ENCODE measurements at places on chromosomes 1 and 21. TPM values are rescaled to one million over a fixed set of nuclear protein-coding genes. Genes with fewer than 3 reads are reported as not detected.

Gene NGF
- total RNA-seq = 1.2 TPM

DNA sequence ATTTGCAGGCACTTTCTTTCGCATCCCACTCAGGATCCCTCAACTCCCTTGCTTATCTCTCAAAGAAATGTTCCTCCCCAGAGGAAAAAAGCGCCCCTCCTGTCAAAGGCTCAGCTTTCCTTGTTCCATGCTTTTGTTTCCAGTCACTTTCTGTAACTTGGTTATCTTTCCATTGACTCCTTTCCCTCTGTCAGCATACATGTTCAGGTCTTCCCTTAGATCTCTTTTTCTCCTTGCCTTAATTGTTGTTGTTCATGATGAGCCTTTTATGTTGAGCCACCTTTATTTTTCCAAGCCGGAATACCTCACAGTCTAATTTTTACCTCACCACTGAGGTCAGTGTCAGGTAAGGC, 46.5 kb upstream of the PODN start:
- DNase-seq = no peak

Gene NUAK2
- 19.4 TPM for total RNA-seq

DNA sequence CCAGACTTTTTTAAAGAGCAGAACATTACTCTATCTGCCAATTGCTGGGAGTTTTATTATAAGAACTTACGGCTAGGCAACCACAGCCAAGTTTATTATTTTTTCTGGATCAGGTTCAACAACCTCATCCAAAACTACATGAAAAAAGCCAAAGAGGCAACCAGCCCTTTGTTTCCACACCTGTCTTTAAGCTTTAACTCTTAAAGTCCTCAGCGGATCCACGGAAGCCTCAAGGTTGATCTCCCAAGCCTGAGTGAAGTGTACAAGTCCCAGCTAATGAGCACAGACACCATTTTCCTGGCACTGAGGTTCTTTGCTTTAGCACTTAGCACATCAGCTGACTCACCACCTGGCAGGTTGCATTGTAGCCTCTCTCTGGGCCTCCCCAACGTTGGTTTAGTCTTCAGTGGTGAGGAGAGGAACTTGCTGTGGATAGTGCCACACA, 143.1 kb downstream of the TGFBR3 start:
- no peak for DNase-seq

GRCh38 chr21:42542196-42542595, 28.5 kb downstream of the SLC37A1 start:
- DNase-seq = no peak

Gene ATP1A1
- 2,241 TPM for total RNA-seq

- DNase-seq = no peak
These were observed 20.4 kb upstream of the SPATA6 start for GRCh38 chr1:48492392-48492791.

GRCh38 chr1:223803211-223803610, 42.5 kb downstream of the TP53BP2 start:
- DNase-seq = no peak

DNA sequence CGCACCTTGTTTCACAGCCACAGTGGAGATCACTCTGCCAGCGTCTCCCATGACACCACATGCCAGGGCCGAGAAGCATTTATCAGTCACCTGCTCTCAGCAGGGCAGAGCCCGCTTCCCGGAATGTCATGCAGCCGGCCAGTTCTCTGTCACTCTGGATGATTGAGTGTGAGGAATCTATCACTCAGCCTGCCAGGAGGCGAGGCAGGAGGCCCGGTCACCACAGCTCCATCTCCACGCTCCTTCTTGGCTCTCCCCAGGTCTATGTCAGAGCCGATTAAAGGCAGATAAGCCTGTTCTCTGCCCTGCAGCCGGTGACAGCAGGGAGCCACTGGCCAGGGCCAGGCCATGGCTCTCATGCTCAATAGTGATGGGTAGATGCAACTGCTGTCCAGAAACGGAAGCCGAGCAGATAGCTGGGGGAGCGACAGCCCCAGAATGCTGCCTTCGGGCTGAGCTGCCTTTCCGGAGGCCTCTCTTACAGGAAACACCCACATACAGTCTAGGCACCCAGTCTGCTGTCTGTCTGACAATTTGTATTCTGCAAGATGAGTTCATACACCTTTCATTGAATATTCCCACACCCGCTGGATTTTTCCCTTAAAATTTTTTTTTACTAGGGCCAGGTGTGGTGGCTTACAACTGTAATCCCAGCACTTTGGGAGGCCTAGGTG, 64.1 kb downstream of the ACTL8 start:
- no peak for DNase-seq

GRCh38 chr21:39633770-39634181, 21.0 kb downstream of the B3GALT5 start:
- no peak for DNase-seq

GRCh38 chr21:32728456-32728839, 635 bp upstream of the SYNJ1 start:
- no peak for DNase-seq

Gene DNASE2B
- total RNA-seq = not detected

GRCh38 chr1:43666608-43667007, 16.7 kb downstream of the KDM4A start:
- no peak for DNase-seq

Gene CFHR5
- not detected for total RNA-seq

GRCh38 chr21:9767592-9768375, 753.6 kb upstream of the TPTE start:
- DNase-seq = peak; percentile 82

DNA sequence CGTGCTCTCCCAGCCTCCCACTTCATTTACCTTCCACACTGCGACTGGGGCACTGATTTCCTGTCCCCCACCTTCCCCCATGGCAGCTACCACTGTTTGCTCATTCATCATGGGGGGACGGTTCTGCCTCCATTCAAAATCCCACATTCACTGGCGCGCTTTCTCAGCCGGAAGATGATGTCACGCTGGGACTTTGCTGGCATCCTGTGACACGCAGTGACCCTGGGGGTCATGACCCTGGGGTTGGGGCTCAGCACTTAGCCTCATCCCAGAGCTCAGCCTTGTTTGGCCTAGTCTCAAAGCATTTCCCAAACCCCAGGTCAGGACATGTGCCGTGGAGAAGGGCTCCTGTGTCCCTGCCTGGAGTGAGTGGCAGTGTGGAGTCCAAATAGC, 582 bp upstream of the KCNAB2 start:
- no peak for DNase-seq

Gene AMY2B
- 31.1 TPM for total RNA-seq

Gene SLC25A34
- total RNA-seq = 1.5 TPM

Gene DIO1
- total RNA-seq = 2.9 TPM

- DNase-seq = no peak
These were observed 106.8 kb upstream of the C1orf174 start for GRCh38 chr1:4006676-4007374.

GRCh38 chr1:54866801-54867716, 19.9 kb downstream of the DHCR24 start:
- DNase-seq = no peak

GRCh38 chr1:15106608-15107007, 46.9 kb upstream of the TMEM51 start:
- no peak for DNase-seq
